ENCODE measurements at places on chromosomes 4 and X.
A peak's percentile ranks its signal among the peaks of the same experiment; 100 is the strongest.

GRCh38 chrX:105297041-105297440 is 76.5 kb upstream of the TEX13A start:
- DNase-seq: no peak

DNA sequence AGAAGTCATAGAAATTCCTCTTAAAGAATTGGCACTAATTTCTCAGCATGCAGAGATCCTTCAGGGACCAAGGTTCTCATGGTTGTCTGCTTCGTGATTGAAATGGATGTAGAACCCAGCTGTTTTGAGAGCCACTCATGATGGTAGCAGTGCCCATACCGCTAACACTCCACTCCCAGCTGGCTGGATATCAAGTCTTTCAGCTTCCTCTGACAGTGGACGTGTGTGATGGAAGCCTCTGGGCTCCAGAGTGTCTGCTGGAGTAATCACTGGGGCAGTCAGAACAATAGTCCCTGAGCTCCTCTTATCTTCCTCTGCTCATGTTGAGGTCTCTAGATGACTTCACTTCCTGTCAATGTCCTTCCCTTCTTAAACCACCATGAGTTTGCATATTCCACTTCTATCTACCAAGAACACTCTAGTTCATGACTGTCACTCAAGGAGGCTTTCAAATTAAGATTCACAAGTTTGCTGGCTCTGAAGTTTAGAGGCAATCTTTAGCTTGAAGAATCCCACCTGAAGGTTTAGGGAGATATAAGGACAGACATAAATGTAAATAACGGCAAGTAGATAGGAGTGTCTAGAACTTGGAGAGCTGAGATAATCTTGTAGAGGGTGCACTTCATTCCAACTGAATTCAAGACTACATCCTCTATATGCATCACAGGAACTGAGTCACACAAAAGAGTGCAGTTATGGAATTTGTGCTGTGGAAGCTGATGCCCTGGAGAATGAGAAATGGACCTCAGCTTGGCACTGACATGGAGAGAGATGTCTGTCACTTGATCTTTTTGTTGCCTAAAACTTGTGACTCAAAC is 64.5 kb upstream of the WDR1 start:
- peak; percentile 42 for DNase-seq

DNA sequence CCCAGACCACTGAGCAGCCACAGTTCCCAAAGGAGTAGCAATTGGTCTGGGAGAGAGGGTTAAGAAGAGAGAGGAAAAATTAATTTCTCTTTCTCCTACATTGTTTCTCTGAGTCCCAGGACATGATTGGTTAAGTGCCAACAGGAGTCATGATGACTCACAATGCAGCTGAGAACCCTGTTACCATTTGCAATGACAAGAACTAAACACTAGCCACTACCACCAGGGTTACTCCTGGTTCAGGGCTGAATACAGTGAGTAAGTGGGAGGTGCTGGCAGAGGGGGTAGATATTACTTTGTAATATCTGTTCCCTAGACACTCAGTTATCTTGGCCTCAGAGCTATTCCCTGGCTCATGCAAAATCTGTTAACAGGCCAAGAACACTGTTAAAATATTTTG is 18.0 kb downstream of the ETDC start:
- DNase-seq: no peak

DNA sequence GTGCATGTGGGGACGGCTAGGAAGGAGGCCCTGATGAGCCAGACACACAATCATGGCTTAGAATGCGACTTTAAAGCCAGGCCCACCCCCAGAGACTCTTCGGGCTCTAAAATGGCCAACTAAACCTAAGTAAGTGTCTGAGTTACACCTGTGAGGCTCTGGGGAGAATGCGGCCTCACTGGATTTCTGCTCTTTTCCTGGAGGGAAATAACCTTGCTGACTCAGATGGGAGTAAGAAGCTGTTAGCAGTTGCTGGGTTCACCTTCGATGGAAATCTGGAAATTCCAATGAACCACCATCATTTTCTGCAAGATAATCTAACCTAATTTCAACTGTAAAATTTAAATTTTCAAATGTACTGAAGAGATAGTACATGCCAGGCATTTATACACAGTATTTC is 97.6 kb upstream of the MAML3 start:
- DNase-seq: no peak

GRCh38 chr4:188130355-188130754 is 8.9 kb upstream of the TRIML1 start:
- DNase-seq: no peak

DNA sequence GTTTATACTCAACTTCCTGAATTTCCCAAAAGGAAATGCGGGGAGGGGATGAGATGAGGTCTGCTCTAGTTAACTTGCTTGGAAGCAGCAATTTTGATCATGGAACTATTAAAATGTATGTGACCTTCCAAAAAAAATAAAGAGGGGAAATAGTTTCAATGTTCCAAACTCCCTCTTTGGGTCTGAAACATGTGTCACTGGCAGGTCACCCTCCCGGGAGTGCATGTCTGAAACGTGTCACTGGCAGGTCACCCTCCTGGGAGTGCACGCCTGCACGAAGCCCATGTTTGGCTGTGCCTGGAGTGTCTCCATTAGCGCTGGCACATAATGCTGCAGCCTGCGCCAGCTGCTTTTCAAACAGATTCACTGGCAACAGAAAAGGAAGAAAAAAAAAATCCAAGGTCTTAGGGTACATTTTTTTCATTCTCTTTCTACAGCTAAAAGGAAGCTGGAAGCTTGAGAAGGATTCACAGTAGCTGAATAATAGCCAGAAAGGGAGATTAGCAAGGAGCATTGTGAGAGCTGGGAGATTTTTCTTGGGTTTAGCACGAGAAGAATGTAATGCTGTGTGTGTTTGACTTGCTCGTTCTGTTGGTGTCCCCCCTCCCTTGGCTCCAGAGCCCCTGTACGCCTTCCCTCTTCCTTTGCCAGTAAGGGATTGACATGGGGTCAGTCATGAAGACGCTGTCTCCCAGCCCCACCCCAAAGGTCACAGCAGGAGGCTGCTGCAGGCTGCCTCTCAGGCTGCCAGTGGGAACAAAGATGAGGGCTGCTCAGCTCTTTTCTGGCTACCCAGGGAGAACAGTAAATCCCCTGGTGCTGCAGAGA is 39.2 kb upstream of the TLR3 start:
- DNase-seq: peak; percentile 49

DNA sequence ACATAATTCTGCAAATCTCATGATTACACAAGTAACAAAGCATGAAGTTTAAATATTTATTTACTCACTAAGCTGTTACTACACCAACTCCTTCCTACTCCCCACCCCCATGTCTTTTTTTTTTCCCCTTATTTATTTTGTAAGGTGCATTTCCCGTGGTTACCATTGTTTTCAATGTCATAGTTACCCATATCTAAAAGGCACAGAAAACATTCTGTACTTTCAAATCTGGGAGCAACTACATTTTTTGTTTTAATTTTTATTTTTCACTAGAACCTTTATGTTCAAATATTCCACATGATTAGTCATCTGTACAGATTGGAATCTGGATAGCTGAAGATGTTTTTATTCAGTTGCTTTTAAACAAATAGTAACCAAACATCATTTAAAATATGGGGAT is 62.8 kb downstream of the PPP3CA start:
- no peak for DNase-seq

- no peak for DNase-seq
Observed at GRCh38 chr4:104447294-104447693, 47.4 kb downstream of the CXXC4 start.

DNA sequence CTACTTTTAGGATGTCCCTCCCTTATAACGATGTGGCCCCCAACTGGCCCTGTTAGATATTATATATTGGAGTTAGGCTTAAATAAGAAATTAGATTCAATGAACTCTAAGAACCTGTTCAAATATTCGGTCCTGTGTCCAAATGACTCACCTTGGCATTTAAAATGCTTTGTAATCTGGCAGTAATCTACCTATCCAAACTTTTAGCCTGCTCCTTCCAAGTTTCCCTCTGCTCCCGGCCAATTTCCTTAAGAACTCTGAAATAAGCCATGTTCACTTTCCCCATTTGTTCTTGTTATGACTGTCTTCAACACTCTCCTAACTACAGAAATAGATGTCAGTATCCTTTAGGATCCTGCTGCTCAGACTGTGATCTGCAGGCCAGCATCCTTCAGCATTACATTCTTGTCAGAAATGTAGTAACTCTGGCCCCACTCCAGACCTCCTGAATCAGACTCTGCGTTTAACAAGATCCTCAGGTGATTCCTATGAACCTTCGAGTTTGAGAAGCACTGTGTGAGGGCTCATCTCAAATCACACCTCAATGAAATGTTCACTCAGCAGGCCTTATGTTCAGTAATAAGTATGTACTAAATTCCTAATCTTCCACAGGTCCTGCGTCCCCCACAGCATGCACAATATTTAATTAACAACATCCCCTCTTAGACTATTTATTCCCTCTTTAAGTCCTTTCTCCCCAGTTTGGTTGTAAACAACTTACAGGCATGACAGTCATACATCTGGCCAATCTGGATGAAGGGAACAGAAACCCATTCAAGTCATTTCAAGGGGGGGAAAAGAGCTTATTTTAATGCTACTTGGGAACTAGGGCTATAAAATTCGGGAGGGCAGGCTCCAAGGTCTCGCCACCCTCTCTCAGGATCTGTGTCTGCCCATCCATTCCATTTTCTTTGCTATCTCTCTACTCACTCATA is 3.0 kb downstream of the ATP8A1 start:
- DNase-seq: no peak

- no peak for DNase-seq
Observed at GRCh38 chr4:30722359-30723200, 2.4 kb downstream of the PCDH7 start.

GRCh38 chr4:10832806-10833628 is 148.4 kb upstream of the CLNK start:
- no peak for DNase-seq

DNA sequence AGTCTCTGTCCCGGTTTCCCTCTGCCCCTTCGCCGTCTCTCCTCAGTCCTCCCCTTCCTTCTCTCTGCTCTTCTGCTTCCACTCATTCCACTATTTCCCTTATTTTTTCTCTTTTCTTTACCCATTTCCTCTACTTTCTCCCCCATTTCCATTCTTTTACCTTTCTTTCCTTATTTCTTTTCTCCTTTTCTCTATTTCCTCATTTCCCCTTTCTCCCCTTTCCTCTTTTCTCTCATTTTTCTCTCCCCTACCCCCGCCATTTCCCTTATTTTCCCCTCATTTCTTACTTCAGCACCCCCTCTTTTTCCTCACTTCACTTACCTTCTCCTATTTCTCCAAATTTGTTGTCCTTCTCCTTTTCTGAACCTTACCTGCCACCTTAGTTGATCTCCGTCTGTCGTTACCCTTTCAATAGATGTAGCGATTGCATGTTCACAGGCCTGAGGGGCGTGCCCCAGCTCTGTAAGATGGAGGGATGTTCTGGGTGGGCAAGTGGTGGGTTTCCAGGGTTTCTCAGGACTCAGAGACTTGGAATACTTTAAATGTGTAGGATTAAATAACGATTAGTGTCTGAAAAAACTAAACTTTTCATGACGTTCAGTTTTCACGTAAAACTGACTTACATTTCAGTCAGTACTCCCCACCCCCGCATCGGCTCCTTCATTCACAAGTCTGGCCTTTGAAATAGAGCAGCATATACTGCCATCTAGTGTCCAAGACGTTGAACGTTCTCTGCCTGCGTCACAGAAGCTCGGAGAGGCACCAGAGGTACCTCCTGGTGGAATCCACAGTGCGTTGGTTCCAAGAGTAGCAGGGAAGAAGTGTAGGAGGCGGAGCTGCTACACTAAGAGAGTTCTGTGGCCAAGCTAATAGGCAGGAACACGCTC is 641 bp upstream of the NCBP2L start:
- peak; percentile 59 for DNase-seq

- no peak for DNase-seq
Observed at GRCh38 chr4:7868892-7869471, 70.7 kb downstream of the AFAP1 start.

DNA sequence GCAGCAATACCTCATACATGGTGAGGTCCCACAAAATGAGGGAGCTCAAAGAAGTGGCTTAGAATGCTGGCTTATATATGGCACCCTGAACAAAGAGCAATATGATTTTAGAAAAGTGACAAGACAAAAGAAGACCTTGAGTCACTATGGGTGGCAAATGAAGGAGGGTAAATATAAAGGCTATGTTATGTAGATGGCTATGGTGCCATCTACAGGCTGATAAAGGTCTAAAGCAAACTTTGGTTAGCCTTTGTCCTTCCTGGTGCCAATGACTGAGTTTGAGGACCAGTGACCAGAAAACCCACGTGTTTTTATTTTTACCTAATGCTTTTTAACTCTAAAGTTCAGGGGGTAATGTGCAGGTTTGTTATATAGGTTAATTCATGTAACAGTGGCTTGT is 151.8 kb downstream of the CCNG2 start:
- no peak for DNase-seq

DNA sequence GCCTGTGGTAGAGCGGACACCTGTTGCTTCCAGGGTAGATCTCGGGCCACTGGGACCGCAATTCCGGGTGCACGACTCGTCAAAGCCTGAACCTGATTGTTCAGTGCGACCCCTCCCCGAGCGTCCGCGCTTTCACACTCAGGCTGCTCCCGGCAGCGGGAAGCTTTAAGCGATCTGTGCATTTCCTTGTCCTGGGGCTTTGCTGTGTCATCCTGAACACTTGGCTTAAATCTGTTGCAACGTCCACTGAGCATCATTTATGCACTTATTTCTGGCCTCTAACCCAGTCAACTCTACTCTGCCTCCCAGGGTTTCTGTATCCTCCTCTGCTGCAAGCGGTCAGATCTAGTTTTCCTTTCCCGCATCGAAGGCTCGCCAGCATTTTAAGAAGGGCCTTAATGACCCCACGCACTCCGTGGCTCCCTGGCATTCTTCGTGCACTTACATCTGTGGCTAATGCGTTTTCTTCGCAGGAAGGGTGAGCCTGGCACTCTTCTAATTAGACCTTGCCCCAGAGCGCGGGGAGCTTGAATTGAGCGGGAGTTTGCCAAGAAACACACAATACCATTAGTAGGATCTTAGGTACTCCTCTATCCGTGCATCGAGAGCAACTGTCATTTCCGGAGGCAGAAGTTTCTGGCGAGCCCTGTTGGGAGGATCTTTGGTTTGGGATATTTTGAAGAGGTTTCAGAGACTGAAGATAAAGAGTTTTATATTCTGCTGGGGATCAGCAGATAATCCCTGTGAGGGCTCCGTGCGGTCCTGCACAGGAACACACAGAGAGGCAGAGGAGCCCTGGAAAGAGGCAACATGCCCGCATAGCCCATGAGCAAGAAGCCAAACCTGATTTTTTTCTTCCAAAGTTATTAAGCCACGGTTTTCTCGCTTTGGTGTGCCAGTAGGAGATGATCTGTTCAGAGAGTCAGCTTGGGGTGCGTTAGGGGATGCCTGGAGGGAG is 654 bp upstream of the DDIT4L start:
- no peak for DNase-seq

GRCh38 chr4:76951672-76952010 is 2.1 kb downstream of the SEPTIN11 start:
- DNase-seq: no peak

GRCh38 chr4:183118585-183118984 is 19.5 kb downstream of the WWC2 start:
- no peak for DNase-seq

GRCh38 chr4:133316909-133317308 is 167.8 kb downstream of the PCDH10 start:
- no peak for DNase-seq

- no peak for DNase-seq
Observed at GRCh38 chr4:105296672-105297071, 150.0 kb downstream of the TET2 start.

- no peak for DNase-seq
Observed at GRCh38 chr4:183241322-183241640, 78.8 kb downstream of the CLDN22 start.

Measured in DMS79 (cell line).